ENCODE measurements at places on chromosomes 4 and X.

GRCh38 chrX:107565931-107566603, 62.2 kb upstream of the PRPS1 start:
- DNase-seq, result peak; percentile 13

DNA sequence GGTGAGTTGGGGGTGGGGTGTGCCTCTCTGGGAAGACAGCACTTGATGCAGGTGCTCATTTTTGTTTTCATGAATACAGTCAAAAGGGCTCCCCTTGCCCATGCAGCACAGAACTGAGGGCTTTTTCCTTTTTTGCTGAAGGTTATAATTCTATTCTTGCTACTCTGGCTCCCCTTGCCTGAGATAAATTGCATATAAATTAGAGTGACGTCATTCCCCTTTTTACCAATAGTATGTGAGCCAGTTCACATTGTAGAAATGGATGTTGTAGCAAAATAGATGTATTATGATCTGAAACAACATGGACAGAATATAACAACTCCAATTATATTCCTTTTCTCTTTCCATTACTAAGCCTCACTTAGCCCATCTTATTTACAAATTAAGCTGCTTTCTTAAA, 28.4 kb downstream of the CXorf58 start:
- DNase-seq, result no peak

- DNase-seq, result no peak
Observed at GRCh38 chr4:74055498-74055897, 17.0 kb upstream of the CXCL3 start.

DNA sequence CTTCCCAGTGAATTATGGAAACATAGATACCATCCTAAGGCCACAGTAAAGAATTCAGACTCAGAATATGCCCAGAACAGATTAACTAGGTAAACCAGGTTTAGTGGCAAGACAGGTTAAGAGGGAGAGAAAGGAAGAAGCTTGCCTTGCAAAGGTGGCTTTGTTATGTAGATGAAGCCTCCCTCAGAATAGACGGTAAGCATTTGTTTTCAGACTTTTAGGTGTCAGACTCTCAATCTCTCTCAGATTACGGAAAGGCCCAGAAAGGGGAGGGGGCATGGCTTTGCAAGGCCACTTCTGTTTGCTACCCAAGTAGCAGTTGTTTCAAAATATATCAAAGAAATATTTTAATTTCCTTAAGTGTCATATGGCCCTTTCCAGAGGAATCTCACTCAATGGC, 457.1 kb upstream of the BOD1L1 start:
- no peak for DNase-seq

DNA sequence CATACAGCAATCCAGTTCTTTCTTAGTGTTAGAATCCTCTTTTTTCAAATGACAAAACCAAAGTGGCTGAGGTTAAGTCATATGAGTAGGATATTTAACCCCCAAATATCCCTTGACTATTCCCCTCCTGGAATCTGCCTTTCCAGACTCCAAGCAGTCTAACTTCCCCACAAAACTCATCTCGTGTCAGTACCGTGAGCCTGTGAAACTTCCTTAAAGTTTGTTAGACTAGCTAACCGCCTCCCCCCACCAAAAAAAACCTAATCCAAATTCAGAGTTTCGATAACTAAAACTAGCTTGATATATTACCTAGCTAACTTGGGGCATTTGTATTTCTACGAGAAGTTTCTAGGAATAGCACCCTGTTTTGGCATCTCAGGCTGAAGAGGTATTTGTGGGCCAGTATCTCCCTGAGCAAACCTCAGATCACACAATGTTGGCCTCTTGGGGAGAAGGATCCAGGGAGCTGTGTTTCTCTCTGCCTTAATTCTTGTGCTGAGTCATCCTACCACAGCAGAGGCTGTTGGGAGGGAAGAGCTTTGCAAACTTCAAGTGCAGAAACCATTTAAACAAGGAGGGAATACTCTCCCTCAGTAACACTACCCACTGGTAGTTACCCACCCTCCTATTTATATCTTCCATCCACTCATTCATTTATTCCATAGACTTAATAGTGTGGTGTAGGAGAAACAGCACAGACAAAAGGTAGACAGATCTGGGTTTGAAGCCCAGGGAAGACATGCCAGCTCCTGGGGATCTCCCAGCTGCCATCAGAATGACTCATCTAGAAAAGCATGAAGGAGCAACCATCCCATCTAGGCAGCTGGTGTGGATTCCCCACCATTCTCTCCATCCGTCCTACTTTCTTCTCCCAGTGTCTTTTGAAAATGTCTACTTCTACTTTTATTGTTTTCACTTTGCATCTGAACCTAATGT, 39.3 kb upstream of the TXK start:
- peak; percentile 63 for DNase-seq

DNA sequence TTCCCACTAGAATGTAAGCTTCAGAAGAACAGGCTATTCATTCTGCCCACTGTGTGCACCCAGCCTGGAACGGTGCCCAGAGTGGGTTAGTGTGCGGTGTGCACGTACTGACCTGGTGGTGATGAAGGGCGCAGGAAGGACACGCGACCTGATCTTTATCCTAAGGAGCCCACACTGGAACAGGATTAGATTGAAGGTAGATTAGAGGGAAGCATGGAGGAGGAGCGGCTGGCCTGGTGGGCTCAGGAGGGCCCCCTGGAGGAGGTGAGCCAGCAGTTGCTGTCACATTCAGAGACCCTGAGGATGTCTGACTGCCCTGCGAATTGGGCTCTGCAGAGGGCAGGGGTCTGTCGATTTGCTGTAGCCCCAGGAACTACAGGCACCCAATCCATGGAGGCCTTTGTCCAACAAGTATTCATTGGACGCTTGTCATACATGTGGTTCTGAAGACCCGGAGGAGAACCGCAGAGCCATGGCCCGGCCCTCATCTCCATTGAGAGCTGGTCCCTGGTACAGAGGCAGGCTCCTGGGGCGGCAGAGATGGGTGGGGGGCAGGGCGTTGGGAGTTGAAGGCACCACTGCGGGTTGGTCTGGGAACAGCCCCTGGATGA, 73.2 kb downstream of the HTRA3 start:
- DNase-seq, result no peak

DNA sequence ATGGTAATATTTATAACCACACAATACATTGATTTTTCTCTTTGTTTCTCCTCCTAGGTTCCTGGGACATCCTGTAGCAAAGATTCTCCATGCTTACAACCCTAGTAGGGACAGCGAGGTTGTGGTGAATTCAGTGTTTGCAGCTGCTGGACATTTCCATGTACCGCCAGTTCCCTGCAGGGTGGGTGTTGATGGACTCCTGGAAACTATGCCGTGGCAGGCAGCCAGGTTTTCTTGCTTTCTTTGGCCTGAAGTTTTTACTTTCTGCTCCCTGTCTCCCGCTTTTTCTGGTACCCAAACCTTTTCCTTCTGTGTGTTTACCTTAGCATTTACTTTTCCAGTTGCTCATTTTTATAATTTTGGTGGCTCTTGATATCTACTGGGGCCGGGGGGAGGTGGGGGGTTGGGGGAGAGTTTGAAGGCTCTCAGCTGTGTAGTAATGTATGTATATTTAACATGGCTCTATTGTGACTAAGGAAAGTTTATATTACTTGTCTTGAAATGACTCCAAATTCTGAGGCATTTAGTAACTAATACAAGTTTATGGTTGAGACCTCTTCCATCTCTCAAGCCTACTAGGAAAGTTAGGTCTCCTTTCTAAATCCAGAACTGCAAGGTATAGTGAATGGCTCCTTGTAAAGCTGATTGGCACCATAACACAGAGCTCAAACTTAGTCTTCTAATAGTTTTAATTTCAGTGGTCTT, 89.7 kb downstream of the TMEM131L start:
- DNase-seq, result no peak

DNA sequence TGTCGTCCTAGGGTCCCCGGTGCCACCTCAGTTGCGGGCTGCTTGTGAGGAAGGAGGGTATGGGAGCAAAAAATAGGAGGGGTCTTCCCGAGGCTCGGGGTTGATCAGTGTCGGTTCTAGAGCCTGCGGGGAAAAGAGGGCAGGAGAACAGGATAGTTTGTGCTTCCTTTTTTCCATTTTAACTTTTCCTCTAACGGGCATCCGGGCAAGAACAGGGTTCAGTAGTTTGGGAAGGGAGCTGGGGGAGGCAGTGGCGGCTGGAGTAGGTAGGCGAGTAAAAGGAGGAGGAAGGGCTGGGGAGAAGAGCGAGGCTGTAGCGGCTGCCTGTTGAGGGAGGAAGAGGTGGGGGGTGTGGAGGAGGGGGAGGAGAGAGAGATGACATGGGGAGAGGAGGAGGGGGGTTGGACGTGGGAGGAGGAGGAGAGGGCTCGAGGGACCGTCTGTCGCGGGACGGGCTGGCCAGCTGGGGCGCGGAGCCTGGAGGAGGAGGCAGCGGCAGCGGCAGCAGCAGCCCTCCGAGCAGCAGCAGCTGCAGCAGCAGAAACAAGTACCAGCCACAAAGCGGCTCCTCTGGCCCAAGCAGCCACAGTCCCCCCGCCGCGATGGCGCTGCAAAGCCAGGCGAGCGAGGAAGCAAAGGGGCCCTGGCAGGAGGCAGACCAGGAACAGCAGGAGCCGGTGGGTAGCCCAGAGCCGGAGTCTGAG, at the start of gene SLC16A2:
Gene SLC16A2 (plus strand): TSS at position 458 of the 704 bp plus-strand sequence. CDS start 145 bp downstream, at position 603.
- no peak for DNase-seq

DNA sequence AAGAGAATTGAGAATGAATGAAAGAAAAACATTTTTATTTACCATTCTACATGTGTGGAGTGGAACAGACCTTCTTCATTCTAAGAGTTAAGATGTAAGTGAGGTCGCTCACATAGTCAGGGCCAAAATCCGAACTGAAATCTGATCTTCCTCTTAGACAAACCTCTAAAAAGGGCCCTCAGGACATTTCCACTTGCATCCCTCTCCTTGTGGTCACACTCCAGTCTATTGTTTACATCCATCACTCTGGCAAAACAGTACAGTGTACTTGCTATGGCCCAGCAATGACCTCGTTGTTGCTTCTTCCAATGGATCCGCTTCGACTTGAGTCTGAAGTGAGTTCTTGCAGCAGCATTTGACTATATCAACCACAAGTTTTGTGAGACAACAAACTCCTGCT, 54.2 kb downstream of the MOSPD2 start:
- no peak for DNase-seq

GRCh38 chrX:150692296-150692695, 900 bp upstream of the MTMR1 start:
- no peak for DNase-seq

GRCh38 chrX:150486011-150486410, 82.4 kb upstream of the MTM1 start:
- DNase-seq, result peak; percentile 24

DNA sequence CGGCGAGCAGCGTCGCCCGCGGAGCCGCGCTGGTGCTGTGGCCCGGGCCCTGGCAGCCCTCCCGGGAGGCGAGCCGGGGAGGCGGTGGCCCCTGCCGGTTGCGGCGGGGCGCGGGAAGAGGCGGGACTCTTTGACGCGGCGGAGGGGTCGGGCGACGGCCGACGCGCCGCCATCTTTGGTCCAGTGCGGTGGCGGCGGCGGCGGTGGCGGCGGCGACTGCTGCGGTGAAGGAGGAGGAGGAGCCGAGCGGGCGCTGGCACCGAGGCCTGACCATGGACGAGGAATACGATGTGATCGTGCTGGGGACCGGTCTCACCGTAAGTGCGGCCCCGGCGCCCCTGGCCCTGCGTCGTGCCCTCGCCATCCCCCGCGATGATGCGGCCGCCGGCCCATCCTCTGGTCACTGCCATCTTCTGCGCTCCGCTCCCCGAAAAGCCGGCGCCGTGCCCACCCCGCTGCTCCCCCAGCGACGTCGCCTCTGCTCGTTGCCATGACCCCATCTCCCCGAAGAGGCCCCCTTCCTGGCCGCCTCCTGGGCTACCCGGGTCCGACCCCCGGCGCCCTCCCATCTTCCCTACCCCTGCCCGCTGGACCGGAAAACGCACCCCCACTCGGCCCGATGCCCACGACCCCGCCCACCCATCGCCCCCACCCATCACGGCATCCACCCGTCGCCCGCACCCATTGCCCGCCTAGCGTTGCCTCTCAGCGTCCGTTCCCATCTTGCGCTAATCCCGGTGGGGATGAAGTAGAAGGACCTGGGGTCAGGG, at the start of gene GDI1:
Gene GDI1 (plus strand): TSS at position 172 of the 770 bp plus-strand sequence. CDS start 101 bp downstream, at position 273.
- DNase-seq, result no peak

DNA sequence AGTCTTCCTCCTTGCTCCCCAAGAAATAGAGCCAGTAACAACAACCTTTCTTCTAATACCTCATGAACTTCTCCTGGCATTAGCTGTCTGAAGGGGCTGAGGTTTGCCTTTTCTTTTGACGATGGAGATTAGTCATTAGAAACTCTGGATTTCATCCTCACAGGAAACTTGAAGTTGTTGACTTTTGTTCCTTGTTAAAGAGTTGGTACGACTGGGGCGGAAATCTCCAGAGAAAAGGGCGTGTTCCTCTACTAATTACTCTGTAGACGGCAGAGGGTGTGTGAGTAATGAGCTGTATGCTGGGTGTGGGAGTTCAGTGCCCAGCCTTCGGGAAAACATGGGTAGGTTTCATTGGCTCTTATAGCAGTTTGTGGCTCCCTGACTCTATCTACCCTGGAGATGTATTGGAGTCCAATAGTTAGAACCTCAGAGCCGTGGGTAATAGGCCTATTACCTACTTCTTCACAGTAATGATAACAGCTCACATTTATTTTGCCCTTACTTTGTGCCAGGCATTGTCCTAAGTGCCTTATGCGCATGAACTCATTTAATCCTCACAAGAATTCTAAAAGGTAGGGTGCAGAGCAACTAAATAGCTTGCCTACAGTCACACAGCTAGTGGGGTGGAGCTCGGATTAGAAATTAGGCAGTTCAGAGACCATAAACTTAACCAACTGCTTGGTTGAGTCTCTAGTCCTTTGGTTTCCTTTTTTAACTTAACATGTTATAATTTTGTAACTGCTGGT, 23.4 kb downstream of the TMEM164 start:
- no peak for DNase-seq

DNA sequence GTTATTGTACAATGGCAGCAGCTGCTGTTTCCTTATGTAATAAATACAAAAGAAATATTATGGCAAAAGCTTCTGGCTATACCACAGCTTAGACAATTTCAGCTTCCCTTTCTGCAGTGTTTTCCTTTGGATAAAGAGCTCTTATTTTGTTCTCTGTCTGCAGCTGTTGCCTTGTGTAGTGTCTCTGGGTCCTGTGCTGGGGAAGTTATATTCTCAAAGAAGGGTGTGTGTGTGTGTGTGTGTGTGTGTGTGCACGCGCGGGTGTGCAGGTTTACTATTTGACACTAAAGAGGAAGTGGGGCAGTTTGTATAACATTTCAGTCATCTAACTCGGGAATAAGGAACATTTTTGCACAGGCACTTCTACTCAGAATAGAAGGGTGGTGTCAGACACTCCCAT, 83.6 kb downstream of the REPS2 start:
- no peak for DNase-seq

- DNase-seq, result no peak
Observed at GRCh38 chrX:129540722-129541184, 694 bp downstream of the OCRL start.

DNA sequence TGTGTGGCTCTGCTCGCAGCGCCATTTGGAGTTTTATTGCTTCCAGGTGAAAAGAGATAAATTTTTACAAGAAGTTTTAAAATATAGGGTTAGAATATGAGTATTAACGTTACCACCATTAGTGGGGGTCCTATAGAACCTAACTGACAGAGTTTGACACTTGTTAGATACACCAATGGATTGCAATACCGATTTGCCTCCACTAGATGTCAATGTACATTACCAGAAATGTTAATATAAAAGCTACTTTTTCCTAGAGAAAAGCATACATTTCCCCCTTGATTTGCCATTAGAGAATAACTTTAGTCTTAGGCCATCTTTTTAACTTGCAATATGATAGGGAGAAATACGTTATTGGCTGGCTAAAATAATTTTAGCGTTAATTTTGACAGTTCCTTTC, 108.4 kb downstream of the LINC00632 start:
- DNase-seq, result no peak

- DNase-seq, result no peak
Observed at GRCh38 chr4:108454227-108454626, 166.1 kb upstream of the RPL34 start.

Data from HCT116 (cell line).